Fibroblast of skin of back (primary cell): ENCODE measurements at places on chromosomes 12 and 14.
A peak's percentile ranks its signal among the peaks of the same experiment; 100 is the strongest.

DNA sequence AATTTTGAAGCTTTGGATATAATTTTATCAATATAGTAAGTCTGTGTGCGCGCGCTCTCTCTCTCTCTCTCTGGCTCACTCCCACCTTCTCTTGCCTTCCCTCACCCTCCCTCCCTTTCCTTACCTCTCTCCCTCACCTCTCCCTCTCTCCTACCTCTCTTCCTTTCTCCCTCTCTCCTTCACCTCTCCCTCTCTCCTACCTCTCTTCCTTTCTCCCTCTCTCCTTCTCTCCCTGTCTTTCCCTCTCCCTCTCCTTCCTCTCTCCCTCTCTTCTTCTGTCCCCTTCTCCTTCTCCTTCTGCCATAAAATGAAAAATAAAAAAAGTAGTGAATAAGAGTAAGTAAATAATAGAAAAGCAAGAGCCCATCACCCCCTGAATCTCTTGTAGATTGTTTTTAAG is 9.0 kb upstream of the NUDT4 start:
- DNase-seq = no peak

DNA sequence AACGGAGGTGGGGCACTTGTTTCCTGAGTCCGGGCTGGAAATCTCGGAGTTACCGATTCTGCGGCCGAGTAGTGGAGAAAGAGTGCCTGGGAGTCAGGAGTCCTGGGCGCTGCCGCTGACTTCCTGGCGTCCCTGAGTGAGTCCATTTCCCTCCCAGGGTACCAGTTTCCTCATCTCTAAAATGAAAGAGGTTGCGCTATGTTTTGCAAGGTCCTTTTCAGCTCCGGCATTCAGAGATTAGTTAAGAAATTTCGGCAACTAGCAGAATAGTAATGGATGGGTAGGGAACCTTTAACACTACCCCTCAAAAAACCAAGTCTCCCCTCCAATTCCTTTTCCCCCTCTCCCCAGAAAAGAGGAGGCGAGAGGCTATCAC is 724 bp downstream of the BLOC1S1 start:
- no peak for DNase-seq

GRCh38 chr12:18462442-18462841 is 201.1 kb downstream of the PIK3C2G start:
- DNase-seq = peak; percentile 33

- no peak for DNase-seq
Observed at GRCh38 chr12:65209655-65210043, 40.3 kb downstream of the LEMD3 start.

DNA sequence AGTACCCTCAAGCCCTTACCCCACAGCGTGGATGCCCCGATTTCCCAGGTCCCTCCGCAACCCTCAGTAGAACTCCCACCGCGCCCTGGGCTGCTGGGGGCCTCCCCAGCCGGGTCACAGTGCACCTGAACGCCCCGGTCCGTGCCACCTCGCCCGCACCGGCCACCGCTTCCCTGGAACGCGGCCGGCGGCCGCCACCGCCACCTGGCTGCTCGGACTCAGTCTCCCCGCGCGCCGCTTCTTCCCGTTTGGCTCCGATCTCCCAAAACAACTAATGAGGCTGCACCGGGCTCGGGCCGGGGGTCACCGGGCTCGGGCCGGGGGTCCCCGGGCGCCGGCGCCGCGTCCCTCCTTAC is 1.0 kb downstream of the ITPK1 start:
- DNase-seq = no peak

DNA sequence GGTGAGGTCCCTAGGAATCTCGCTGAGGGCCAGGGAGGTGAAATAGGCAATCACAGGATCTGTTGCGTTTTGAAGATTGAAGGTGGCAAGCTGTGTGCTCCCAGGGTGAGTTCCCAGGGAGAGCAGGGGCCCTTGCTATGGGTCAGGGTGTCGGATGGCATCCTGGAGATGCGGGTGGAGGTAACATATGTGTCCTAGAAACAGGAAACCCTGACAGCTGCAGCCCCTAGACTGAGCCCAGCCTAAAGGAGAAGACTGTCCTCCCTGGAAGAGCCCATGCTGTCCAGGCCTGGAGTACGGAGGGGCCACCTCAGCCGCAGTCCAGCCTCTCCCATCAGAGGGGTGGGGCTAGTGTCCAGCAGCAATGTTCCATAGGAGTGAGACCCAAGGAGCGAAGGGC is 194.2 kb downstream of the NTF3 start:
- no peak for DNase-seq

GRCh38 chr14:22554498-22555383 is 34.3 kb downstream of the DAD1 start:
- no peak for DNase-seq

GRCh38 chr12:120832737-120833136 is 71.4 kb downstream of the SPPL3 start:
- DNase-seq = no peak

- no peak for DNase-seq
Observed at GRCh38 chr14:105881021-105881930, 354.9 kb downstream of the TMEM121 start.
